ENCODE measurements at places on chromosomes 1 and 21.

GRCh38 chr1:238772322-238772721 lies 614.0 kb upstream of the CHRM3 start:
- DNase-seq = no peak

DNA sequence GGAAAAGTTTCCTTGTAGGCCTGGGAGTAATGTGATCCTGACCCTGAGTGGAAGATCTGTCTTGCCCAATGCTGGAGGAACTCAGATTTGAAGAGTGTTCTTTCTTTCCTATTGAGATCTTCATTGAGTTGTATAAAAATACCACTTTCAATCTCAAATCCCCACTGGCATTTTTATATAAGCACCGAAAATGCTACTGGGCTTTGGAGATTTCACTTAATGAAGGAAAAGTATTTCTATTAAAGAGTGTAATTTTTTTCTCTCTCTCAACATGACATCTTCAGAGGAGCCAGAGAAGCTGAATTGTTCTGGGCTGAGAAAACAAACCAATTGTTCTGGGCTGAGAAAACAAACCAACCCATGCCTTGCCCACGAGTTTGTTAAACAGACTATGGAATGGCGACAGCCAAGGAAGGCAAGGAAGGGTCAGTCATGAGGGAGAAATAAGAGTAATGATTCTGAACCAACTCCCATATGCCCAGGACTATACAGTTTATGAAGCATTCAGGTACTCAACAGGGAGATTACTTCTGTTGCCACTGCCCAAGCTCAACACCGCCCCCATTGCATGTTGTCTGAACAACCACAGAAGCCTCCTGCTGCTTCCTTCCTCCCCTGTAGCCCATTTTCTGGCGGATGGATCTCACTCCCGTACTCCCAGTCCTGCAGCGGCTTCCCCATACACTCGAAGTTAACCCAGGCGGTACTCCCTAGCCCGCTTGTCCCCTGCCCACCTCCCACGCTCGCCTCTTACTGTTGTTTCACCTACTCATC lies 103.2 kb downstream of the BEND5 start:
- peak; percentile 25 for DNase-seq

DNA sequence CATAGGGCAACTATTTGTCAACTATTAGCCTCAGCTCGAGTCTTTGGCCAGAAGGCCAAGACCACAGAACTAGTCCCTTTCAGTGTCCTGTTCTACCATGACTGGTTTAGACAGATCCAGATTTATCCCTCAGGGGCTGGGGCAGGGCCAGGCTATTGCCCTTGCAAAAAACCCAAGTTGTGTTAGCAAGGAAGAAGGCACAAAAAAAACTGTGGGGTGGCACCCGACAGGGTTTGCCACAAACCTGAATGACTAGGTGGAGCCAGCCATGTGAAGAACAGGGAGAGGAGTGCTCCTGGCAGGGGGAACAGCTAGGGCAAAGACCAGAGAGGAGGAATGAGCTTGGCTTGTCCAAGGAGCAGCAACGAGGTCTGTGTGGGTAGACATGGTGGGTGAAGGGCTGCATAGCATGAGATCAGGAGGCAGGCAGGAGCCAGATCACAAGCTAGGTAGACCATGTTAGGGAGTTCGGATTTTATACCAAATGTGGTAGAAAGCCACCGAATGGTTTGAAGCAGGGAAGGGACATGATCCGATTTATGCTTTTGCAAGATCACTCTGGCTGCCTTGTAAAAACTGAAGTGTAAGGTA lies 4.3 kb downstream of the DCST1 start:
- no peak for DNase-seq

DNA sequence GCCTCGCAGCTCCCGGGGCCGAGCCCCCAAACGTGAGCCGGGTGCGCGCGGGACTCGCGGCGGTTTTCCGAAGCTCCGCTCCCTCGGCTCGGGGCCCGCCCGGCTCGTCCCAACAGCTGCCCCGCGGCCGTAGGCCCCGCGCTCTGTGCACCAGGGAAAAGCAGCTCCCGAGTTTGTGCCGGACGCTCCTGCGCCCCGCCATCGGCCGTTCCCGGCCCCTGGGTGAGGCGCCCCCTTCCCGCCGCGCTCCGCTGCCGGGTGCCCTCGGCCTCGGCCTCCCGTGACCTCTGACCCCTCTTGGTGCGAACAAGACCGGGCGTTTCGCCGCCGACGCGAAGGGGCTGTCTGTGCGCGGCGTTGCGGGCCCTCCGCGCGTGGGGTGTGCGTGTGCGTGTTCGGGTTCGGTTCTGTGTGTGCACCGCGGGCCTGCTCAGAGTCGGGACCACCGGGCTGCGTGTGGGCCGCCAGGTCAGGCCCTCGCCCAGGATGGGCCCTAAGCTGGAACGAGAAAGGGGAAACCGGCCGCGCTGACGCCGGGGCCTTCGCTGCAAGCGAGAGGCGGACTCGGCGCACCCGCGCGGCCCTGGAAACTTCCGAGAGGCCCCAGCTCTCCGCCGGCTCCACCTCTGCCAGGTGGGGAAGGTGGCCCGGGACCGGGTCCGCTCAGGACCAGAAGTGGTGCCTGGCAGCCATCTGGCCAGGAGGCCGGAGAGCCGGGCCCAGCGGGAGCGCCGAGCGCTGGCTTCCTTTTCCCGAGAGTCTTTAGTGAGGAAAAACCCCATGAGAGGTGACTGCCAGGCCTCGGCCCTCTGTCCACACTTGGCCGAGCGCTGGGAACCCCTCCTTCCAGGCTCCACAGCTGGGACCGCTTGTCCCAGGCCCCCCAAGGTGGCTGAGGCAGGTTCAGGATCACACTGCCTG lies 1.9 kb downstream of the PRDM16 start:
- no peak for DNase-seq

DNA sequence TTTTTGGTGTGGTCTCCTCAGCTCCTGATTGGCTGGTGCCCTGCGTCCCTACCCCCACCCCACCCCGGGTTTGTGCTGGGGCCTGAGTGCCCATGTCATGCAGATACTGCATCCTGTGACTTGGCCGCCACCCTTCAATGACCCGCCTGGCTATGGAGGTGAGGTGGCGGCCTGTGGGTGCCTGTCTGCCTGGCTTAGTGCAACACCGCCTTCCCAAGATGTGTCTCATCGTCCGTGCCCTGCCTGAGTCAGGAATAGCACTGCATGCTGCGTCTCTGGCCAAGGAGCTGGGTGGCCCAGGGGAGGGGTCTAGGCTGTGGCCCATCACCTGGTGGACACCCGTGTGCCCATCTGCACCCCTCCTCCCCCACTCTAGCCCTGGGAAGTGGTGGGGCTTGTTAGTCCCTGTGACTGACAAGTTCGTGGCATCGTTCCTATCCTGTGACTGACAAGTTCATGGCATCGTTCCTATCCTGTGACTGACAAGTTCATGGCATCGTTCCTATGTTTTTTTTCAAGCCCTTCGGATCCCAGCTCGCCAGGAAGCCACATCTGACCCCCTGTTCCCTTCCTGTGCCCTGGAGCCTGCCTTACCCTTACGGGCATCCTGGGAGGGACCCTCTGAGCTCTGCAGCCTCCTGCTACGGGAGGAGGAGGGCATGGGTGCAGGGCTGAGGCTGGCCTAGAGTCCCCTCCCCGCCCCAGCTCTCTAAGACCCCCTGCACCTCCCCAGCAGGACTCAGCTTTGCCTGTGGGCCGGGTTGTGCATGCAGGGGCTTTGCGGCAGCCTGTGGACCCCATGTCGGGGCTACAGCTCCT lies 7.5 kb downstream of the SLX9 start:
- DNase-seq = no peak

DNA sequence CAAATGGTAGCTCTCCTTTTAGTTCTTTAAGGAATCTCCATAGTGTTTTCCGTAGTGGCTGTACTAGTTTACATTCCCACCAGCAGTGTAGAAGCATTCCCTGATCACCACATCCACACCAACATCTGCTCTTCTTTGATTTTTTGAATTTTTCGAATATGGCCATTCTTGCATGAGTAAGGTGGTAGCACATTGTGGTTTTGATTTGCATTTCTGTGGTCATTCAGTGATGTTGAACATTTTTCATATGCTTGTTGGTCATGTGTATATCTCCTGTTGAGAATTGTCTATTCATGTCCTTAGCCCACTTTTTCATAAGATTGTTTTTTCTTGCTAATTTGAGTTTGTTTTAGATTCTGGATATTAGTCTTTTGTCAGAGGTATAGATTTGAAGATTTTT lies 84.6 kb upstream of the B3GALT2 start:
- no peak for DNase-seq

DNA sequence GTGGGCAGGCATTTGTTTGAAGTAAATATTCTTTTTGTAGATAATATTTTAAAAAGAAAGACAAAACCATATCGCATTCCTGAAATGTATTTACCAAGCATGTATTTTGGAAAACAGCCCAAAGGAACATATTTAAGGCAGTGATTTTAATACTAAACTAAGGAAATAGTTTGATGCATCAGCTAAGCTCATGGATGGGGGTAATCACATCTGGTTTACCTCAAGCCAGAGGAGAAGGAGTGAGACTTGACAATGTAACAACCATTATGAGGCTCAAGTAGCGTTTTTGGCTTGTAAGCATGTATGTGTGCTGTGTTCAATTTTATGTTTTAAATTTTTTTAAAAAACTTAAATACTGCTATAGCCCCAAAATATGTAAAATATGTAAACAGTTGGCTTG lies 390.5 kb downstream of the DISC1 start:
- DNase-seq = no peak

- peak; percentile 80 for DNase-seq
Observed at GRCh38 chr1:99659755-99660210, 13.9 kb downstream of the PALMD start.

GRCh38 chr1:234229581-234230387 lies 143.5 kb upstream of the COA6 start:
- no peak for DNase-seq

DNA sequence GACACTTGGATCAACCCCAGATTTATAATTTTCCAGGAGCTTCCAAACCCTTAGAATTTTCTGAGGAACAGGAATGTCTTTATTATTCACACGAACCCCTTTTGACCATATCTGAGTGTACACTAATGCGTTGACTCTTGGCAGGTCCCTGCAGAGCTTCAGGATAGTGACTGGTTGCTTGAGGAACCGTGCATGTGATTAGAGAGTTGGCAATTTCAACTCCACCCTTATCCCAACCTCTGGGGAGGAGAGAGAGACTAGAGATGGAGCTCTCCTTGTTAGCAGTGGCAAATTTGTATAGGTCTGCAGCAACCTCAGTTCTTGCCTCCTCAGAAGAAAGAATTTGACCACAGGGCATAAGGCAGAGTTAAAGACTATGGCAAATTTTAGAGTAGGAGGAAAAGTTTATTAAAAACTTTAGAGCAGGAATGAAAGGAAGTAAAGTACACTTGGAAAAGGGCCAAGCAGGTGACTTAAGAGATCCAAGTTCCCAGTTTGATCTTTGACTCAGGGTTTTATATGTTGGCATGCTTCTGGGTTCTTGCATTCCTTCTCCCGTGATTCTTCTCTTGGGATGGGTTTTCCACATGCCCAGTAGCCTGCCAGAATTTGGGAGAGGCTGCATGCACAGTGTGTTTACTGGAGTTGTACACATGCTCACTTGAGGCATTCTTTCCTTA lies 93.8 kb upstream of the ETV3 start:
- DNase-seq = no peak

- DNase-seq = no peak
Observed at GRCh38 chr1:48089356-48089891, 92.2 kb upstream of the TRABD2B start.

- DNase-seq = no peak
Observed at GRCh38 chr21:31897311-31897710, 24.5 kb downstream of the HUNK start.

GRCh38 chr1:110581682-110582145 lies 24.4 kb downstream of the KCNA2 start:
- DNase-seq = no peak

DNA sequence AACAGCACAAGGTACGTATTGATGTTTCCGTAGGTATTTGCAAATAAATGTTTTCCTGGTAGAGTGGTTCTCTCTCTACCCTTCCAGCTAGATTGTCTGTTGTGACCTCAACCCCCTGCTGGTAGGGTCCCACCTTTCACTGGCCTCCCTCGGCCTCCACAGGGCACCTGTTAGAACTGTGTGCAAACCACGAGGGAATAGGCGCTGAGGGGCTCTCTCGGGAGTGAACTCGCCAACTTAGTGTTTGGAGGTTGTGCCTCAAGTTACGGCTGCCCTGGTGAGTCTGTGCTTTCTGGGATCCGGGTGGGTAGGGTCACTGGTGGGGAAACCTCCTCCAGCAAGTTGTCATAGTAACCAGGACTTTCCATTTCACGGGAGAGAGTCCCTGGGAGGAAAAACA lies 204.7 kb upstream of the EDN2 start:
- no peak for DNase-seq

- no peak for DNase-seq
Observed at GRCh38 chr1:112312315-112312714, 83.7 kb upstream of the CTTNBP2NL start.

DNA sequence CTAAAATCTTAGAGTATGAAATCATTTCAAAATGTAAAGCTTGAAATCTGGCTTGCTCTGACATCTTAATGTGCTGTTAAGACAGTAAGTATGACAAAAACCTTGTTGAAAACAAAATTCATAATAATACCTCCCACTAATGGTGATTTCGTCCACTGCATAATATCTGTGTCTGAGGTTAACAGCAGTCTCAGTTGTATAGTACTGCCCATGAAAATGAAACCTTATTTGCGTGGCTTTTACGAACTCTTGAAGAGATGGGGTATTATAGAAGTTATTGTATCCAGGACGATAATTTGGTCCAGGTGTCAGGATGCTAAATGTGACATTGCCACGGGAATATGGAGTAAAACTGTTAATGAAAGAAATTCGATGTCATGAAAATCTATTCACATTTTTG lies 99.9 kb downstream of the USH2A start:
- no peak for DNase-seq

GRCh38 chr1:38370716-38371504 lies 324.3 kb upstream of the POU3F1 start:
- no peak for DNase-seq

GRCh38 chr1:208090388-208091301 lies 153.5 kb downstream of the PLXNA2 start:
- DNase-seq = no peak

- DNase-seq = no peak
Observed at GRCh38 chr1:23200883-23201282, 16.4 kb downstream of the HTR1D start.

- no peak for DNase-seq
Observed at GRCh38 chr1:28244549-28245251, 8.8 kb downstream of the ATP5IF1 start.

DNA sequence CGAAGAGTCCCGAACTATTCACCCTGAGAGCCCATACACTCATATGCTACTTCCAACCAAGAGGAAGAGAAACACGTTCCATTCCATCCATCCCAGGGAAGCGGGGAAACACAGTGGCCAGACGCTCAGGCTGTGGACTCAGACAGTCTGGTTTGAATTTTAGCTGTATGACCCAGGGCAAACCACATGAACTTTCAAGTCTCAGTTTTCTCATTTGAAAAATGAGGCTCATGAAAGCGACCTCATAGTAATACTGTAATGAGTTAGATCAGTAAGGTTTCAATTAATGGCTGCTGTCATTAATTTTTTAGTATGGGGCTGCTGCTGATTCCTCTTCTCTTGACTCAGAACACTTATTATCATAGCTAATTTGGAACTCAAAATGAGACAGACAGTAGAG lies 1.5 kb downstream of the FCRL4 start:
- no peak for DNase-seq

GRCh38 chr1:47534436-47534835 lies 96.6 kb downstream of the FOXD2 start:
- no peak for DNase-seq

GRCh38 chr1:225635649-225636048 lies 17.3 kb downstream of the ENAH start:
- no peak for DNase-seq
